D341Med (cell line): ENCODE measurements at places on chromosomes 4 and X.

- DNase-seq = peak; percentile 92
Measured at GRCh38 chr4:173334891-173335752, 964 bp upstream of the HMGB2 start.

DNA sequence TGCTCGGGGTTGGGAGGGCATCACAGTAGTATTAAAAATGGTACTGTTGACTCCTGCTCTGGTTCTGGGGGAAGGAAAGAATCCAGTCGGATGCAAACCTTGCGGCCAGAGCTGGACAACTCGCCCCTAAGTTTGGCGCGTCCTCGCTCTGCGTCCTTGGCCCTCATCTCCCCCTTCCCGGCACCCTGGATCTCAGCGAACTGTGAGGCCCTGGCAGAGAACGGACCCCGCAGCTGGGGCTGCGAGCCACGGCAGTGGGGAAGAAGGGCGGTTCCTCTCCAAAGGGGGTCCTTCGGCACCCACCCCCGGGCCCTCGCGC lies 14.0 kb downstream of the ARHGEF6 start:
- DNase-seq = no peak

DNA sequence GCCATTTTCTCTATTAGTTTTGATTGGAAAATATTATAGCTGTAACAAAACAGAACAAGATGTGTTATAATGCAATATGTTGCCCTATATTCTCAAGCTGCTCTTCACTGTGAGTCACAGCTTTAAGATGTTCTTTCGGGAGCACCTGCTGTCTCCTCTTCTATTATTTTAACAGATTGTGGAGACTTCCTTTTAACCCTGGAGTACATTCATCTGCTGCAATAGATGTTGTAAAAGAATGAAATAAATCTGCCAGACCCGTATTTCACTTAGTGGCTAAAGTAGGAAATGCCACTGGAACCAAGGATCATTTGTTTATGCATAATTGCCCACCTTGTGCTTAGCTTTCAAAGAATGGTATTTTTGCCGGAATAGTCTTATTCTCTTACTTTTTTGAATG lies 11.1 kb downstream of the LSM6 start:
- no peak for DNase-seq

- no peak for DNase-seq
Measured at GRCh38 chr4:113901994-113902787, 77.3 kb downstream of the ARSJ start.

GRCh38 chrX:100895365-100896075 lies 21.4 kb upstream of the NOX1 start:
- DNase-seq = peak; percentile 43

DNA sequence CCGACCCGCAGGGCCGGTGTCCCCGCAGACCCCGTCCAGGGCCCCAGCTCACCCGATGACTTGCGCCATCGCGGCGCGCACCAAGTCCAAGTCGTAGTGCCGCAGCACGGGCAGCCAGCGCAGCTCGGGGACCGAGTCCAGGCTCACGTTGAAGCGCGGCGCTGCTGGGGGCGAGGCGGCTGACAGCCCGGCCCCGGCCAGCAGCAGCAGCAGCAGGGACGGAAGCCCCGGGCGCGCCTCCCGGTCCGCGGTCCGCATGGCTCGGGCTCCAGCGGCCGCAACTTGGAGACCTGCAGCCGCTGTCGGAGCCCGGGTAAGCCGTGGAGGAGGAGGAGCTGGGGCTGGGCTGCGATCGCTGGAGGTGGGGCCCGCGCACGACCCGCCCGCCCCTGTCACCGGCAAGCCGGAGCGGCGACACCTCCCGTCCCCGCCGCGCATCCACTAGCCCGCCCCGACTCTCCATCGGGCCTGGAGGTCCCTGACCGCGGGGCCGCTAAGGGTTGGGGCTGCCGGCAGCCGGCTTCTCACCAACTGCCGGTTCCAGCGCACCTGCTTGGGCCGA lies at the start of gene NAAA:
Gene NAAA (minus strand): TSS at position 322 of the 562 bp plus-strand sequence. CDS start 64 bp downstream, at position 258.
- peak; percentile 85 for DNase-seq
